ENCODE measurements at places on chromosomes 13 and 19.

DNA sequence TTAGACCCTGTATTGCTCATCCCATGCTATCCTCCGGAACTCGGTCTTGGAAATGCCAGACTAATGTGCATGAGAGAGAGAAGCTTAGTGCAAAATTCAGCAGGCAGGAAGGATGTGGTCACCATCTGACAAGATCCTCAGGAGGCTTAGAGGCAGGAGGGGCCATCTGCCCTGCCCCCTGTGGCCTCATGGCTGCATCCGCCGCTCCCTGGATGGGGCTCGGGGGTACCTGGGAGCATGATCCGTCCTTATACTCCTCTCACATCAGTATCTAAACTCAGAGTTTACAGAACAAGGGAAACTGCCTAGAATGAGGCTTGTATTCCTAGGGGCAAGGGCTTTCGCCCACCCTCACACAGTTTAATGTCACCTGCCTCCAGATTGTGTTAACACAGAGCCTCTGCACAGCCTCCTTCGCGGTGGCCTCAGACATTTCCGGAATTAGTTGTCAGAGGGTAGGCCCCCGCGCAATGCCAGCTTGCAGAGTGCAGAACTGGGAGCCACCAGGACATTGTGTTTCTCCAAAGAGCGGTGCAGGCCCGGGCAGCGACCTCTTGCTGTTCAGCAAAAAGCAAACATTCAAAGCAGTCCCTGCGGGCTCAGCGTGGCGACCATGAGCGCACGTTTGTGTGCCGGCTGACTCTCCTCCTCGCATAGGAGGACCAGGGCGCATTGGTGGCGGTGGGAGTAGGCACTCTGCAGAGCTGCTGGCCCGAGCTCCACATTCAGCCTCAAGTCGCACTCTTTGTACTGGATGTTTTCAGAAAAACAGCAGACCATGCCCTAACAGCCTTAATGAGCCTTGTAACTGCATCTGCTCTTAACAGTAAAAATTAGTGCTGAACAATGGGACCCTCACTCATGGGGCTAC lies 39.1 kb downstream of the GPR12 start:
- DNase-seq, result no peak

DNA sequence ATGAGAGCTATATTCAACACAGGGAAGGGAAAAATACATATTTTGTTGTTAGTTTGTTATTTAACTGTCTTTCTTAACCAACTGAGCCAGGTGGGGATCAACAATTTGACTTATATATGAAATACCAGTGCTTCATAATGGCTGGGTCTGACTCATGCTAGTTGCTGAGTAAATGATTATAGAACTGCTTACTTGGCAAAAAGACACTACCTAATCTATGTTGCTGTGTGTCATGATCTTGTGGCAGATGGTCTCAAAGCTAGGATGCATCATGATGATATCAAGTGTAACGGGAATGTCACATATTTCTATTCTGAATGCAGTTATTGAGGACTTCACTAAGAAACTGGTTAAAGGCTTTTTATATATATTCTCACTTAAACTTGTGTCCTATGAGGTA lies 727.4 kb upstream of the SLITRK1 start:
- no peak for DNase-seq

- DNase-seq, result no peak
Measured at GRCh38 chr13:85379991-85380390, 419.2 kb downstream of the SLITRK6 start.

GRCh38 chr13:45472171-45472705 lies 7.5 kb downstream of the COG3 start:
- DNase-seq, result no peak

DNA sequence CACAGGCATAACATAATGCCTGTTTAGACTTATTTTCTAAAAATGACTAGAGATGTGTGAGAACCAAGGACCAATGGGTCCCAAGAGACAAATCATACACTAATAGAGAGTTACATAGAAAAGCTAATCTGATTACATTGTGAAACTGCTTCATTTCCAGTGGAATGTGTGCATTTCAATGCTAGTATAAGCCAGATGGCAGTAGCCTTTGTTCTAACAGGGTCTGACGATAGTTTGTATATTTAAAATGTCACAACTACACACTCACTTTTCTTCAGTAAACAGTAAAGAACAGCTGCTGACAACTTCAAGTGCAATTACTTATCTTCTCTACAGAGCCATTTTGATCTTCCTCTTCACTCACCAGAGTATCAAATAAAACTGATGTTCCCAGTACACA lies 4.3 kb upstream of the SLITRK5 start:
- DNase-seq, result no peak

- no peak for DNase-seq
Measured at GRCh38 chr13:78978381-78978998, 319.5 kb upstream of the OBI1 start.
